Effector memory CD4-positive, alpha-beta T cell (primary cell): ENCODE measurements at places on chromosomes 5 and 9.

- H3K36me3 ChIP-seq: no peaks in the 10 kb centered on the region
- no peak overlapping the region for H3K27ac ChIP-seq
- H3K27me3 ChIP-seq: no peaks in the 10 kb centered on the region
- H3K4me3 ChIP-seq: no peak overlapping the region
- no peaks in the 10 kb centered on the region for H3K4me1 ChIP-seq
- no peak for DNase-seq
Measured at GRCh38 chr5:69519285-69519684, 26.7 kb downstream of the OCLN start.

DNA sequence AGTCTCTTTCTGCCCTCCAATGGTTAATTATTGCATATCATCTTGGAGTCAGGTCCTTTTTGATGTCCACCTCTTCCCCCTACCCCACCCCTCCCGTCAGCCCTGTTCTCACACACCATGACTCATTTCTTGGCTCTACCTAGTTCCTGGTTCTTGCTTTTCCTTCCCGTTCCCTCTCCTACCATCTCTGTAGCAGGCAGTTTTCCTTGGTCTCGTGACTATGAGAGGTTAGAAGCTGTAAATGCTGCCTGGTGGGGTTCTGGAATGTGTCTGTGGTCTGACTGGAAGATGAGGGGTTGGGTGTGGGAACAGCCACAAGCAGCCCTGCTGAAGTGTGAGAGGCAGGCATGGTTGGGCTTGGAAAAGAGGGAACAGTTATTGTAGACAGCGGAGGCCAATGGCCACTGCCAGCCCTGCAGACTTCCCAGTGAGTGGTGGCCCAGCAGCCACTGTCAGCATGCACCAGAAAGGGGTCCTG lies 18.2 kb downstream of the SLC22A5 start:
- no peaks in the 10 kb centered on the region for H3K36me3 ChIP-seq
- DNase-seq: no peak
- no peaks in the 10 kb centered on the region for H3K27me3 ChIP-seq
- H3K4me3 ChIP-seq: no peak overlapping the region
- peaks cover 8% of the 10 kb centered on the region for H3K4me1 ChIP-seq

DNA sequence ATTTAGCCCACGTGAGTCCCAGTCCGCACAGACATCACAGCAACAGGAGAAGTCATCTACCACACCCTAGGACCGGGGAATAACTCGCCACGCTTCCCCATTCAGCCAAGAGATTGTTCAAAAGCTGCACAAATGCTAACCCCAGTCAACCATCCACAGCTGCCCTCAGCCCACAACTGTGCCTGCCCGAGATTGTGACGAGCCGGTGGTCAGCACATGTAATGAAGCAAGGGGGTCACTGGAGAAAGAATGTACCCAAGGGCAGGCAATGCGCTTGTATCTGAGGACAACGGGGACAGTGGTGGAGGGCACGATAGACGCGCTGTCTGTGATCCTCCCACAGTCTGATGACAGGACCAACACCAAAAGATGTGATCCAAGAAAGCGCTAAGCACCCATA lies 67.8 kb downstream of the COL23A1 start:
- DNase-seq: no peak
- H3K4me1 ChIP-seq: no peaks in the 10 kb centered on the region
- H3K27me3 ChIP-seq: no peaks in the 10 kb centered on the region
- no peak overlapping the region for H3K4me3 ChIP-seq
- no peaks in the 10 kb centered on the region for H3K36me3 ChIP-seq
- H3K27ac ChIP-seq: no peak overlapping the region

GRCh38 chr5:123163225-123163876 lies 74.3 kb downstream of the PRDM6 start:
- no peak for DNase-seq
- H3K4me1 ChIP-seq: no peaks in the 10 kb centered on the region
- no peak overlapping the region for H3K4me3 ChIP-seq
- no peak overlapping the region for H3K27ac ChIP-seq
- peaks cover 3% of the 10 kb centered on the region for H3K27me3 ChIP-seq
- no peaks in the 10 kb centered on the region for H3K36me3 ChIP-seq

DNA sequence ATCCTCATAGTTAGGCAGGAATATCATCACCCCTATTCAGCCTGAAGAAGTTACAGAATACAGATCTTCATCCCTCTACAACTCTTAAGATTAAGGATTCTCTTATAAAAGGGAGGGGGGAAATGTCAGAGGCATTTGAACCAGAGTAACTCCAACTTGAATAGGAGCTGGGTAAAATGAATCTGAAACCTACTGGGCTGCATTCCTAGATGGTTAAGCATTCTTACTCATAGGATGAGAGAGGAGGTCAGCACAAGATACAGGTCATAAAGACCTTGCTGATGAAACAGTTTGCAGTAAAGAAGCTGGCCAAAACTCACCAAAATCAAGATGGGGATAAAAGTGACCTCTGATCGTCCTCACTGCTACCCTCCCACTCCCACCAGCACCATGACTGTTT lies 14.4 kb downstream of the FREM1 start:
- H3K4me3 ChIP-seq: no peak overlapping the region
- H3K27me3 ChIP-seq: no peaks in the 10 kb centered on the region
- H3K4me1 ChIP-seq: no peaks in the 10 kb centered on the region
- no peak for DNase-seq

GRCh38 chr9:96399325-96399633 lies 15.8 kb upstream of the SLC35D2 start:
- DNase-seq: no peak
- H3K4me1 ChIP-seq: peaks cover 17% of the 10 kb centered on the region
- H3K27me3 ChIP-seq: no peaks in the 10 kb centered on the region
- H3K4me3 ChIP-seq: peak overlapping the region; percentile 9
- no peaks in the 10 kb centered on the region for H3K36me3 ChIP-seq

DNA sequence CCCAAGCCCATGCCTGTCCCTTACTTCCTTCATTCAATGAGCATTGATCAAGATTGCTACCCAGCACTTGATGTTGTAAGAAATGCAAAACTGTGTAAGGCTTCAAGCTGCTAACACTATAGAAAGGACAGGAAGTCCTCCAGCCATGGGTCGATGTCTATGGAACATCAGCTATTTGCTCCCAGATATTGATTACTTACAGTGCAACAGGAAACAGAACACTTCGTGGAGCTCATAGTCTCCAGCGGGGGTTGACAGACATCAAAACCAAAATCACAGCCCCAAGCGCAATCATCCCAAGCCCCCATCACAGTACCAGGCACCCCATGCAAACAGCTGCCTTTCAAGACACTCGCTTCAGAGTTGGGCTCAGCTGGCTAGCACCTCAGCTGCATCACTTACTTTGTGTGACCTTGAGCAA lies 26.8 kb upstream of the DUSP1 start:
- no peaks in the 10 kb centered on the region for H3K4me1 ChIP-seq
- H3K27me3 ChIP-seq: no peaks in the 10 kb centered on the region
- H3K36me3 ChIP-seq: no peaks in the 10 kb centered on the region
- H3K27ac ChIP-seq: no peak overlapping the region
- no peak overlapping the region for H3K4me3 ChIP-seq
- DNase-seq: no peak

DNA sequence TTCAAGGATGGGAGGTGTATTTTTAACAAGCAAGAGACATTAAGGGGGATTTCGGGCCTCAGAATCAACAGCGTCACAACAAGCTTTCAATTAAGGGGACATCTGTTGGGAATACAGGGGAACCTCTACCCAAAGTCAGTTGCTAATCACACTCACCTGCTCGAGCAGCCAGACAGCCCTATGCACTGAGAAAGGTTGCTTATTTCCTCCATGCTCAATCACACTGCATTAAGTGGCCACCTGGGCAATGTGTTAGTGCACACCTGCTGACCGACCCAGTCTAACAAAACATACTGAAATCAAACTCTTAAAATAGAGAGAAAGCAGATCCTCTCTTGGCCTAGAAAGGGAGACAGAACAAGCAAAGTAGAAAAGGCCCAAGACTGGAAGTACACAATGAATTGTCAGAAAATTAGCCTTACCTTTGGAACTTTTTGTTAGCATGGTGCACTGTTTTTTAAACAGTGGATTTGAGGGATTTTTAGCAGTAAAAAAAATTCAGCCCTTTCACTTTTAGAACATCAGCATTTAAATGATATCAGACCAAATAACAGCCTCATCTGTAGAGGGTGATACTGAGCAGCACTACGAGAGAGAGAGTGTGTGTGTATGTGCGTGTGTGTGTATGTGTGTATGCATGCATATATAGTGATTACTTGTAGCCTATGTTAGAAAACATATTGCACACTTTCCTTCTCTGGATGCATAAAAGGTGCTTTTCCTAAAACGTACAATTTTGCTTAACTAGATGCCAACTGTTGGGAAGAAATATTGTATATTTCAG lies 1118.6 kb upstream of the DMAC1 start:
- no peak overlapping the region for H3K27ac ChIP-seq
- H3K27me3 ChIP-seq: no peaks in the 10 kb centered on the region
- no peak overlapping the region for H3K4me3 ChIP-seq
- no peaks in the 10 kb centered on the region for H3K4me1 ChIP-seq
- H3K36me3 ChIP-seq: no peaks in the 10 kb centered on the region

GRCh38 chr5:148750614-148751013 lies 75.8 kb upstream of the ADRB2 start:
- H3K27me3 ChIP-seq: no peaks in the 10 kb centered on the region
- DNase-seq: no peak
- H3K4me1 ChIP-seq: no peaks in the 10 kb centered on the region
- H3K27ac ChIP-seq: no peak overlapping the region
- no peak overlapping the region for H3K4me3 ChIP-seq
- H3K36me3 ChIP-seq: no peaks in the 10 kb centered on the region

GRCh38 chr5:9829621-9830020 lies 199.5 kb upstream of the TAS2R1 start:
- no peaks in the 10 kb centered on the region for H3K4me1 ChIP-seq
- H3K27ac ChIP-seq: no peak overlapping the region
- DNase-seq: no peak

GRCh38 chr5:173572431-173573125 lies 43.9 kb downstream of the BOD1 start:
- no peak overlapping the region for H3K27ac ChIP-seq
- DNase-seq: no peak
- H3K36me3 ChIP-seq: no peaks in the 10 kb centered on the region
- no peak overlapping the region for H3K4me3 ChIP-seq
- H3K4me1 ChIP-seq: peaks cover 6% of the 10 kb centered on the region
- H3K27me3 ChIP-seq: peaks cover 6% of the 10 kb centered on the region

GRCh38 chr9:133633681-133634080 lies 2.5 kb upstream of the DBH start:
- DNase-seq: no peak
- no peaks in the 10 kb centered on the region for H3K4me1 ChIP-seq
- no peaks in the 10 kb centered on the region for H3K27me3 ChIP-seq
- no peak overlapping the region for H3K4me3 ChIP-seq
- H3K36me3 ChIP-seq: no peaks in the 10 kb centered on the region

DNA sequence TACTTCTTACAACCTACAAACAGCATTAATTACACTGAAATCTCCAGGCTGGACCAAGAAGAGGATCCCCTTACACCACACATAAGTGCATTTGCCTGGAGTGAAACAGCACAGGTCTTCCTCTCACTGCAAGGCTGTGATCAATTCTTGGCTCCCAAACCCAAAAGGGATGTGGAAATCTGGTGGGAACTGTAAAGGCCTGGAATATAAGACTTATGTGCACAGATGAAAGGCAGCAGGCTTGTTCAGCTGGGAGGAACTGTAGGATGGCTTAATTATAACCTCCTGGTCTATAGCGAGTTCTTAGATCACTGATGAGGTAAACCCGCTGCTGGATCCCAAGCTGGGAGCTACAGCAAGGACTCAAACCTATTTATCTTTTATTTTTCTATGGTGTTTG lies 182.9 kb upstream of the TNC start:
- no peak overlapping the region for H3K27ac ChIP-seq
- H3K4me3 ChIP-seq: no peak overlapping the region
- no peaks in the 10 kb centered on the region for H3K36me3 ChIP-seq
- no peaks in the 10 kb centered on the region for H3K27me3 ChIP-seq
- no peak for DNase-seq
- H3K4me1 ChIP-seq: no peaks in the 10 kb centered on the region
